ENCODE measurements at places on chromosomes 16 and 17. TPM values are rescaled to one million over a fixed set of nuclear protein-coding genes. Genes with fewer than 3 reads are reported as not detected.

DNA sequence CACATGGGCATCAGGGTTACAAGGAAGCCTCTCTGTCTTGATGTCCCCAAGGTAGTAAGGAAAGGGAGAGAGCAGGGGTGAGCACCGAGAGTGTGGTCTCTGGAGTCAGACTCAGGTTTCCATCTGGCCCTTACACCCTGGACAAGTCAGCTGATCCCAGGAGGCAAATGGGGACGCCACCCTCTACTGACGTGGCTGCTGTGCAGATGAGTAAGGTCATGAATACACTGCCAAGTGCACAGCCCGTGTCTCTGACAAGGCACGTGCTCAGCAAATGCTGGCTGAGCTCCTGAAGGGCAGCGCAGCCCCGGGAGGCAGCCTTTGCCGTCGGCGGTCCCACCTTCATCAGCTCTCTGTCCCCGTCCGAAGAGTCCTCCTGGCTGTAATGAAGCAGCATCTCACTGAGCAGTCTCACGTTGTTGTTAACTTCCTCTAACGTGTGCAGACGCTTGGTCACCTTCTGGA, 19.4 kb downstream of the GGA3 start:
- no peak for DNase-seq

NCBP3 gene
- total RNA-seq, result 23.6 TPM

SLC6A4 gene
- total RNA-seq, result not detected

DNA sequence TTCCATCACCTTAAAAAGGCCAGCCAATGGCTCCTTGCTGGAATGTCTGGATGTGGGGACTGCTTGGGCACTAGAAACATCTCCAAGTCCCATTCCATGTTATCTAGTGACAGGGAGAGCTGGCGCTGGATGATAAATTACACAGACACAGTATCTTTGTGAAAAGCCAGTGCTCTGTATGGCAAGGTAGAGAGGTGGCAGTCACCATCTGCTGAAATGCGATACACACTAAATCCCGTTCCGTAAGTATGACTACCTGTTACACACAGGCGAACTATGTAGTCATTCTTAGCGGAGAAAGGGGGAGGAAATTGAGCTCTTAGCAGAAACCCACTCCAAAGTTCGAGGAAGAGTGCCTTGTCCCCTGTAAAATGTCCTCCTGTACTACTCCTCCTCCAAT, 81.0 kb upstream of the MYOCD start:
- no peak for DNase-seq

DNA sequence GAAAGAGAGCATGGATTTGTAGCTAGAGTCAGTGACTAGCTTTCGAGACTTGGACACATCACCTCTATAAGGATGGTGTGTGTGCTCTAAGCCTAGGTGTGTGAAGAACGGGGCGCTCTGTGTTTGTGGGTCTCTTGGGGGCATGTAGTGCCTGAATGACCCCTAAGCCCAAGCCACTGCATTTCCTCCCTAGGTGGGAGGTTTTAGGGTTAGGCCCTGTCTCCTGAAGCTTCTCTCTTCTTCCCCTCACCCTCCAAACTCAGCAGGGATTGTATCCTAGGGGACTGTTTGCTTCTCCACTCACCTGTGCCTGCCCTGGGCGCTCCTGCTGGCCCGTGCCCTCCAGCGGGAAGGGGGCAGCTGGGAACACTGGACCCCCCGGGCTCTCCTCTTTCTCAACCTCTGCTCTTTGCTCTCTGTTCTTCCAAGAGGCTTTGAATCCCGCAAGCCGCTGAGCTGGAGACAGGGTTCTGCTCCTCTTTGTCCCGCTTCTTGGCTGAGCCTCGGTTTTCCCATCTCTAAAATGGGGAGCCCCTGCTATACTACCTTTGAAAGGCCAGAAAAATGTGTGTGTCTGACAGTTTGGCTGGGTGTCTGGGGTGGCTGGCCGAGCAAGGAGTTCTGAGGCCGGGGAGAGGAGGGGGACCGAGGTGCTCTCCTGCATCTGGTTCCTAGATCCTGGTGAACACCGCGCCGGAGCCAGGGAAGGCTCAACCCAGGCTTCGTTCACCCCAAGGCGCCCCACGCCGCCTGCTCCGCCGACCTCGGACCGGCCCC, 810 bp downstream of the CYGB start:
- DNase-seq, result no peak

CES5A gene
- total RNA-seq, result not detected

DNA sequence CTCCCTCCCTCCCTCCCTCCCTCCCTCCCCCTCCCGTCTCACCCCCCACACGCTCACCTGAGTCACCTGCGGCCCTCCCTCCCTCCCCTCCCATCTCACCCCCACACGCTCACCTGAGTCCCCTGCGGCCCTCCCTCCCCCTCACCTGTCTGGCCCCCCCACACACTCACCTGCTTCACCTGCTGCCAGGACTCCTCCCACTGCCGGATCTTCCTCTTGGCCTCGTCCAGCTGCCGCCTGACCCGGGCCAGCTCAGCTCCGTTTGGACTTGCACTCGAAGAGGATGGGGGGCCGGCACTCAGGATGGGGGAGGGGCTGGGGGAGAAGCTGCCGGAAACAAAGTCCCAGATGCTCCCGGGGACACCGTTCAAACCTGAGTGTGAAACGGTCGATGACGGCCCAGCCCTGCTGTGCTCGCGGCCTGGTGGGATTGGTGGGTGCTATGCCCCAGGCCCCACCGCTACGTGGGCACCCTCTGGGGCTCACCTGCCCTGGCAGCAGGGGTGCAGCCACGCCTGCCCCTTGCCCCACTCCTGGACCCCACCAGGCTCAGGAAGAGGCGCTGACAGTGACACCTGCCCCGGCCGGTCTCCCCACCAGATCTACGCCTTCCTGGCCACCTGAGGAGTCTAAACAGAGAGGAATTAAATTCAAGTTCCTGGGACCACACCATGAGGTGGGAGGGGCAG, 15.9 kb downstream of the GNPTG start:
- DNase-seq, result no peak

- DNase-seq, result no peak
These were observed 6.8 kb upstream of the ANKS4B start for GRCh38 chr16:21226749-21227148.

DNA sequence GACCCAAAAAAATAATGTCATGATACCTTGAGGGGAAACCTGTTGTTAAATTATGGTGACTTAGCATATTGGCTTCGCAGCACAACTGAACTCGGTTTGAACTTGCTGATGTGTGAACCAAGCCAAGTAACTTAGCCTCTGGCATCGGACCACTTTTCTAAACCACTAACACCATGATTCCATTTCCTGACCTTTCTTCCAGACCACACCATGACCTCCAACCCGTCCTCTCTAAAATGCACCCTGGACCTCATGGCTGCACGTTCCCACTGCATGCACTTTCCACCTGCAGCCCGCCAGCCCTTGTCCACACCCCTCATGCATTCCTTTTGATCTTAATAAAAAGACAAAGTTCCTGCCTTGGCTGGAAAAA, 29.3 kb downstream of the DYNLRB2 start:
- DNase-seq, result peak; percentile 79

PLA2G10 gene
- not detected for total RNA-seq

GRCh38 chr17:12773153-12773552, 16.1 kb upstream of the ARHGAP44 start:
- no peak for DNase-seq

GRCh38 chr16:29804455-29805231, 1.7 kb upstream of the MAZ start:
- DNase-seq, result no peak

GRCh38 chr16:229731-230281, 557 bp upstream of the LUC7L start:
- no peak for DNase-seq

DNA sequence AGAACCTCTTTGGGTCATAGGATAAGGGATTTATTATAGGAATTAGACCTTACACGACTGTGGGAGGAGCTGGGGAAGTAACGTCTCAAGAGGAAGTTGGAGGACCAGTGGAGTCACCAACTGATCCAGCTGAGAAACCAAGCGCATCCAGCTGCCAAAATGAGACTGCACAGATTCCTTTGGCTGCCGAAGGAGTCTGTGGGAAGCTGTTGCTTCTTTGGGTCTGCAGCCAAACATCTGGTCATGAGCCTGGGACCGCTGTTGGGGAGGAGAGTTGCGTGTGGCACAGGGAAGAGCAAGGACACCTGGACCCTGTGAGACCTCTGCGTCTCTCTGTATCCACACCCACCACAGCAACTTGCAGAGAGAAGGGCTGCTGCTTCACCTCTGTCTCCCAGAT, 2.4 kb upstream of the NACA2 start:
- DNase-seq, result no peak

EFNB3 gene
- total RNA-seq, result 7.7 TPM

GRCh38 chr17:29857823-29858222, 72.2 kb downstream of the SSH2 start:
- DNase-seq, result no peak

KCNJ18 gene
- not detected for total RNA-seq

TNFSF13 gene
- 0.37 TPM for total RNA-seq

GRCh38 chr16:25596194-25596593, 95.6 kb upstream of the HS3ST4 start:
- no peak for DNase-seq

GRCh38 chr16:71565812-71566700, 10.8 kb downstream of the TAT start:
- no peak for DNase-seq

GRCh38 chr17:13792314-13792713, 190.6 kb upstream of the HS3ST3A1 start:
- peak; percentile 38 for DNase-seq

- no peak for DNase-seq
These were observed 791 bp downstream of the MCRIP2 start for GRCh38 chr16:642189-643049.

ITGAE gene
- 34.0 TPM for total RNA-seq

DNA sequence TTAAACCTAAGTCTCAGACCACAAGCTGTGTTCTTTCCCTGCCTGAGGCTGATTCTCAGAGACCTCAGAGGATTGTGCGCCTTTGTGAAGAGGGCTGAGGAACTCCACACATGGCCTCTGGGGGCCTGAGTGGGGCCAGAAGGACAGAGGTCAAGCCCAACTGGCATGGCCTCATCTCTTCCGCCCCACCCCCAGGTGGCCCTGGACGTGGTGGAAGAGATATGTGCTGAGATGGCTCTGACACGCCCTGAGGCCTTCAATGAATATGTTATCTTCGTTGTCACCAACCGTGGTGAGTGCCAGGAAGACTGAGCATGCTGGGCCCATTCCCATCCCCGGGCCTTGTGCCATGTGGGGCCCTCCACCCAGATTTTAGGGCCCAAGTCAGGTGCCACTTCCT, 20.1 kb upstream of the ALKBH5 start:
- DNase-seq, result no peak

DNA sequence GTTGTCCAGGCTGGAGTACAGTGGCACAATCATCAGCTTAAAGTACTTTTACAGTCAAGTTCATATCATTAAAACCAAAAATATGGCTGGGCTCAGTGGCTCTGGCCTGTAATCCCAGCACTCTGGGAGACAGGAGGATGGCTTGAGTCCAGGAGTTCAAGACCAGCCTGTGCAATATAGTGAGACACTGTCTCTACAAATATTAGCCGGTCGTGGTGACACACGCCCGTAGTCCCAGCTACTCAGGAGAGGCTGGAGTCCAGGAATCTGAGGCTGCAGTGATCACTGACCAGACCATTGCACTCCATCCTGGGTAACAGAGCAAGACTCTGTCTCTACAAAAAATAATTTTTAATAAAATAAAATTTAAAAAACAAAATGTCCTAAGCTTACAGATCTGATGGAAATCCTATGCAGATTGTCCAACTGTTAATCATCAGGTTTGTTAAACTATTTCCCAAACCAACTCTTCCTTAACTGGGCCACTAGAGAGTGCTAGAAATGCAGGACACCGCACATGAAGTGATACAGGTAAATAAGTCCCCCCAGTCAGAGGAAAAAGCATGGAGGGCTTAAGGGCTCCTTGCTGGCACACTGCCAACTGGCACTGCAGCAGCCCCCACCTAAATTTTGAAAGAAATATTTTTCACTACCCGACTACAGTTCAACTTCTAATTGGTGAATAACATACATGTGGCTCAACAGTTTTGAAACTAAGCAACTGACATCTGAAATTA, 2.8 kb downstream of the USP22 start:
- DNase-seq, result peak; percentile 63

- no peak for DNase-seq
These were observed 17.5 kb downstream of the KIAA0513 start for GRCh38 chr16:85045077-85045476.

- DNase-seq, result no peak
These were observed 113.6 kb upstream of the MON1B start for GRCh38 chr16:77077256-77077922.

DNA sequence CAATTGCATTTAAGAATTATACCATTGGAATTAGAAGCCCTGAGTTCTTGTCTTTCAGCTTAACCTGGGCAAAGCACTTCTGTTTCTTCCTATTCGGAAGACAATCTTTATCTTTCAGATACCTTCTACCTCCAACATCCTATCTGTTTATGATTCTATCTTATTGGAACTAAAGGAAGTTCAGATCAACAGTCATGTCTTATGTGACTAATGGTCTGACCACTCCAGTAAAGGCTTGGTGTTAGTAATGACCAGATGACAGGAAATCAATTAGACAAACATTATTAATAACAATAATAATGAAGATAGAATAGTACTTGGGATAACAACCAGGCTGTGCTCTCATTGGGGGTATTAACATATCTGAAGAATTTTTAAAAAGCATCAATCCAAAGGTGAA, 11.3 kb downstream of the HS3ST3A1 start:
- DNase-seq, result no peak

- DNase-seq, result peak; percentile 44
These were observed 83.1 kb upstream of the CNTNAP4 start for GRCh38 chr16:76193906-76194615.

RAI1 gene
- total RNA-seq, result 5.9 TPM

DNA sequence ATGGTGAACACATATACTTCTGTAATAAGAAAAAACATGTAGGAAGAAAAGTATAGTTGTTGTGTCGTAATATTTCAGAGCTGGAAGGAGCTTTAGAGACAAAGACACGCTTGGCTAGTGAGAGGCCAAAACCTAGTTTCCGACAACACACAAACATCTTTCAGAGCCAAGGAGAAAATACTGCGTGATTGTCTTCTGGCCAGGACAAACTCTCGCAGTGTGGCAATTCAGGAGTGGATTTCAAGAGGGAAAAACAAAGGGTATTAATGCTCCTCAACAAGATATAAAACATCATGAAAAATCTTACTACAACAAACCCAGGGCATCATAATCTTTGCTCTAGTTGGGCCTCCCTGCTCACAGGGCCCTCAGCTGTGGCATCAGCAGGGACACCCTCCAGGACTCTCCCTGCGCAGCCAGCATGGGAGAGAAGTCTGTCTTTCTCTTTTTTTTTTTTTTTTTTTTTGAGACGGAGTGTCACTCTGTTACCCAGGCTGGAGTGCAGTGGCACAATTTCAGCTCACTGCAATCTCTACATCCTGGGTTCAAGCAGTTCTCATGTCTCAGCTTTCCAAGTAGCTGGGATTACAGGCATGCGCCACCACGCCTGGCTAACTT, 66.4 kb downstream of the CYB5B start:
- no peak for DNase-seq

DNA sequence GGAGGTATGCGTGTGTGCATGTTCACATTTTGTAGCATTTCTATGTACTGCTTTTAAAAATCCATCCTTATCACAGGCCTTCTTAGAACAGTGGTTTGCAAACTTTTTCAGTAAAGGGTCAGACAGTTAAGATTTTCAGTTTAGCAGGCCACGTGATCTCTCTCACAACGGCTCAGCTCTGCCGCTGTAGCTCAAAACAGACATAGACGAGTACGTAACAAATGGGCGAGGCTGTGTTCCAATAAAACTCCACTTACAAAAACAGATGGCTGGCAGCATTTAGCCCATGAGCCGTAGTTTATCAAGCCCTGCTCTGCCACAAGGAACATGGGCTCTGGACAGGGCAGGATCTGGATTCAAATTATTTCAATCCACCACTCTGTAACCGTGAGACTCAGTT, 141.8 kb downstream of the XYLT1 start:
- no peak for DNase-seq

All from HT1080 (cell line).